CD14-positive monocyte (primary cell): ENCODE measurements at places on chromosomes 5 and 9. TPM values are rescaled to one million over a fixed set of nuclear protein-coding genes. Genes with fewer than 3 reads are reported as not detected.

- DNase-seq: no peak
Observed at GRCh38 chr9:127358770-127359169, 38.2 kb upstream of the SLC2A8 start.

DNA sequence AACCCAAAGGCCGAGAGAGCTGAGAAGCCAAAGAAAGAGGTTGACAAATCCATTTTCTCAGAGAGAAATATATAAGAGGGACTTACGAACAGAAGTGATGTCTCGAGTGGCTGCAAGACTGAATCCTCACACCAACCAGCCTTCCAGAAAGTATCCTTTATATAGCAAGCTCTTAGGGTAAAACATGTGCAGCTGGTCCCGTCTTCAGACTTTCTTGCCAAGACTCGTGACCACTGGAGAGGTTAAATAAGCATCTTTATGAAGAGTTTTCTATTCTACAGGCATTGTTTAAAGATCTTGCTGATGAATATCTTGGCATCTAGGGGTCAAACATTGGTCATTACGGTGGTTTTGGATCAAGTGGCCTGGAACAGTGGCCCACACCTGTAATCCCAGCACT is 16.9 kb upstream of the SLC22A4 start:
- DNase-seq: no peak

FCN1 gene
- 7,680 TPM for polyA plus RNA-seq

ADAMTS2 gene
- 0.74 TPM for polyA plus RNA-seq

HRH2 gene
- 25.5 TPM for polyA plus RNA-seq

DNA sequence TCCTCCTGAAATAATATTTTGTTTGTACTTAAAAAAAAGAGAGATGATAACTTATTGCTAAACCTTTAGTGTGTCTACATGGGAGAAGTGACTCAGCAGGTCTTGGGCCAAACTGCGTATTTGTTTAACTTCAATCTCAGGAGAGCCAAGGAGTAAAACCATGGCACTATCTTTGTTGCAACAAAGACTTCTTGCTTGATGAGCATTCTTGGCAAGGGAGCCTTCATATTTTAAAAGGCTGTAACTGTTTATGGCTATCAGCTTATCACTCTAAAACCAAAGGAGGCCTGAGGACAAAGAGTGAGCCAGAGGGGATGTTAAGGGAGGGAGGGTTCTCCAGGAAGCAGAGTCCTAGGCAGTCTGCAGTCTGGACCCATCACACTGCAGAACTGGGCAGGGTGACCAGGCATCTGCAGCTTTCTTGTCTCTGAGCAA is 216.2 kb upstream of the S1PR3 start:
- DNase-seq: no peak

- no peak for DNase-seq
Observed at GRCh38 chr5:38782180-38782835, 63.5 kb upstream of the OSMR start.

- no peak for DNase-seq
Observed at GRCh38 chr9:114626415-114627020, 15.4 kb downstream of the TMEM268 start.

TAF11L12 gene
- polyA plus RNA-seq: not detected

DNA sequence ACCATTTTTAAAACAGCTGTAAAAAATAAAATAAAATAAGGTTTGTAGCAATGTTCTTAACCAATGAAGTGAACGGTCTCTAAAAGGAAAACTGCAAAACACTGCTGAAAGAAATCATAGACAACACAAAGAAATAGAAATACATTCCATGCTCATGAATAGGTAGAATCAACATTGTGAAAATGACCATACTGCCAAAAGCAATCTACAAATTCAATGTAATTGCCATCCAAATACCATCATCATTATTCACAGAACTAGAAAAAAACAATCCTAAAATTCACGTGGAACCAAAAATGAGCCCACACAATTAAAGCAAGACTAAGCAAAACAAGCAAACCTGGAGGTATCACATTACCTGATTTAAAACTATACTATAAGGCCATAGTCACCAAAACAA is 67.6 kb upstream of the RGMB start:
- no peak for DNase-seq

DNA sequence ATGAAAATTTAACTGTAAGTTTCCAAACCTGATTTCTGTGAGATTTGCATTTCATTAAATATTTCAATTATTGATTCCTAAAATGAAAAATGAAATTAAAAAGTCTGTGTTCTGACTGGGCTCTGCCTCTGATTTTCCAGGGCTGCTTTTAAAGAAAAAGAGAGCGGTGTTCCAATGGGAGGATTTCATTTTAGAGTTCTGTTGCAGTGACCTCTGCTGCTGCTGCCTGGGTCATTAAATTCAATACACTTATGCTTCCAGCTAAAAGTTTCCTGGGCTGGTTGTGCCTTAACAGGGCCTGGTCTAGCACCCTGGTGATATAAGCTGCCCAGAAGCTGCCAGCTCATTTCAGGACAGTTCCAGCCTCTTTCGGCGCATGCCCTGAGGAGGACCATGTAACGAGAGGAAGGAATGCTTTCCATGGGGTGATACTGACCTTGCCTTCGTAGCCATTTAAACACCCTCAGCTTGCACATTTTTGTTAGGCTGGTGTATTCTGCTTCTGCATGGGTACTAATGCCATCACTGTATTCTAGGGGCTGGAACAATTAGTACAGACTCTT is 93.3 kb downstream of the TMEM174 start:
- DNase-seq: no peak

LCN9 gene
- polyA plus RNA-seq: not detected in 2 replicates

- no peak for DNase-seq
Observed at GRCh38 chr5:159212657-159213462, 3.5 kb upstream of the RNF145 start.

DNA sequence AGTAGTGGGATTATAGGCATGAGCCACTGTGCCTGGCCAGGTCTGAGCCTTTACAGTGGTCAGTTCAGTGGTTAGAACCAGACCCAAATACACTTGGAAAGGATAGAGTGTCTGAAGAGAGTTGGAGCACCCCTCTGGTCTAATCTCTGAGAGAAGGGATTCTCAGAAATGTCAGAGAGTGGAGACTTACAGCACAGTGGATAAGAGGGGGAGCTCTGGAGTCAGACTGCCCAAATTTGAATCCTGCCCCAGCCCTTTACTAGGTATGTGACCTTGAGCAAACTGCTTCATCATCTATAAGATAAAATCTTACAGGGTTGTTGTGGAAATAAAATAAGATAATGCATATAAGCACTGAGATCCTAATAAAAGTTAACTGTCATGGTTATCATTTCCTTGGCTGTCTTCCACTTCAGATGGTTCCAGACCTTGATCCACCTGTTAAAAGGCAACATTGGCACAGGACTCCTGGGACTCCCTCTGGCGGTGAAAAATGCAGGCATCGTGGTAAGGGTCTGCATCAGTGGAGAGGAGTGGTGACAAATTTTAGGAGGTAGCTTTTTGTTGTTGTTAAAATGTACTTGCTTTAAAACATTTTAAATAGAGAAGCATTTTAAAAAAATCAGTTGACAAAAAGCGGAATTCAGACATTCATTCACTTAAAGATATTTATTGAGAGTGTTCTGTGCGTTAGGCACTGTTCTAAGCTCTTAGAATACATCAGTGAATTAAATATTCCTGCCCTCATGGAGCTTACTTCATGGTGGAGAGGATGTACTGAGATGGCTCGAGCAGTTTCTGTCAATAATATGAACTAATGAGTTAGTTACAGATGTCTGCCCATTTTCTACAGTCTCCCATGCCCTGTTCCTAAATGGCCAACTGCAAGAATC is 16.0 kb downstream of the SLC36A1 start:
- DNase-seq: no peak

DNA sequence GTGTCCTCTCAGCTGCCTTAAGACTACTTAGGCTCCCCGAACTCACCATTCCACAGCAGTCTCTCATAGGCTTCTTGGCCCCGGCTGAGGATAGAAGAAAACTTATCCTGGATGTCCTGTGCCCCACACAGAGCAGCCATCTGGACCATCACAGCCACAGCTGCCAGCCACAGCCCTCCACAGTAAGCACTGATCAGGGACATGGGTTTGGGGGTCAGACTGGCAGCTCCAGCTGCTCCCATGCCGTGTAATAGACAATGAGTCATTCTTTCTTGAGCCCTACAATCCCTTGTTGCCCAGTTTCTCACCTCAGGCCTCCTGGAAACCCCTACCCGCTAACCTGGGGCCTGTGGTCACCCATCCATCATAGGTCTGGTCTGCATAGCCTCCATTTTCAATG is 5.7 kb downstream of the CREB3 start:
- no peak for DNase-seq

DNA sequence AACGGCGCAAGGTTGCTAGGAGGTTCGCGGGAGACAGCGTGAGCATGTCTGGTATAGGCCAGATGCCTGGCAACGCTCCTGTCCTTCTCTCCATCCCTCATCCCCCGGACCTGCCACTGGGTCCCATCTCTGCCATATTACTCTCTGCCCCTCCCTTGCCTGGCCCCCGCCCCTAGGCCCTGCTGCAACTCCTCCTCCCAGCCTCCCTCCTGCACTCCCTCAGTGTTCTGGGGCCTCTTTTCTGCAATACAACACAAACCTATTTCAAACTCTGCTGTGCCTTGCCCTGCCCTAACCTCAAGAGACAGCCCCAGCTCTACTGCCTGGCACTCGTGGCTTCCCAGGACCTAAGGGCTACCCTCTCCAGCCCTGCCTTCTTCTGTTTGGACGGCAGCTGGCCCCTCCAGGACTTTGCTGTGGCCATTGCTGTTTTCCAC is 8.9 kb upstream of the DBN1 start:
- no peak for DNase-seq

DNA sequence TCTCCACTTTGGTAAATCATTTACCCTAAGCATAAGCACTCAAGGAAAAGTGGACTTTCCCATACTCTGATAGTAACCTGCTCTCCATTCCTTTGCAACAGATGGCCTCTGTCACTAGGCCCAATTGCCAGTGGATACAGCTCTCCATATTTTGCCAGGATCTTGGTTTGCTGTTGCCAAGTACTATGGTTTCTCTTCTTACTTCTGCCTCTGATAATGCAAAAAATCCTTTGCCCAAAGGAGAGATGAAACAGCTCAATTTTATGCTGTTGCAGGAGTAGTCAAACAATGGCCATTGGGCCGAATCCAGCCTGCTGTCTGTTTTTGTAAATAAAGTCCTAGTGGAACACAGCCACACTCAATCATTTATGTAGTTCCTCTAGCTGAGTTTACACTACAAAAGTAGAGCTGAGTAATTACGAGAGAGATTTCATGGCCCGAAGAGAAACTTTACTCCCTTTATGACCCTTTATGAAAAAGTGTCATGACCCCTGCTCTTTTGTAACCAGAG is 92.5 kb downstream of the HTR4 start:
- no peak for DNase-seq

- no peak for DNase-seq
Observed at GRCh38 chr5:53180538-53180937, 71.0 kb upstream of the MOCS2 start.

IL17B gene
- not detected for polyA plus RNA-seq

ARL14EPL gene
- not detected for polyA plus RNA-seq
